Chondrocyte (in vitro differentiated cells): ENCODE measurements at places on chromosomes 5 and 9.

DNA sequence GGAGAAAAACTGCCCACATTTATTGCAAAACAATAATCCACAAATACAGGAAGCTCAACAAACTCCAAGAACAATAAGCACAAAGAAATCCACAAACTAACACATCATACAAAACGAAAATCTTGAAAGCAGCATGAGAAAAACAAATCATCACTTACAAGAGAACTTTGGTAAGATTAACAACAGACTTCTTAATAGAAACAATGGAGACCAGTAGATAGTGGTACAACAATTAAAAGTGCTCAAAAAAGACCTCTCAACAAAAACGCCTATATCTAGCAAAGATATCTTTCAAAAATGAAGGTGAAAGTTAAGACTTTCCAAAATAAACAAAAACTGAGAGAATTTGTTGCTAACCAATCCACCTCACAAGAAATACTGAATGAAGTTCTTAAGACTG, 38.4 kb downstream of the CDKL3 start:
- DNase-seq: no peak

GRCh38 chr5:53871050-53871449, 310.6 kb downstream of the NDUFS4 start:
- no peak for DNase-seq

- DNase-seq: no peak
These were observed at the start of gene PCDHB10 for GRCh38 chr5:141192110-141192725. PCDHB10 (plus strand) TSS chr5:141192353; CDS start chr5:141192553, 200 bp downstream.

DNA sequence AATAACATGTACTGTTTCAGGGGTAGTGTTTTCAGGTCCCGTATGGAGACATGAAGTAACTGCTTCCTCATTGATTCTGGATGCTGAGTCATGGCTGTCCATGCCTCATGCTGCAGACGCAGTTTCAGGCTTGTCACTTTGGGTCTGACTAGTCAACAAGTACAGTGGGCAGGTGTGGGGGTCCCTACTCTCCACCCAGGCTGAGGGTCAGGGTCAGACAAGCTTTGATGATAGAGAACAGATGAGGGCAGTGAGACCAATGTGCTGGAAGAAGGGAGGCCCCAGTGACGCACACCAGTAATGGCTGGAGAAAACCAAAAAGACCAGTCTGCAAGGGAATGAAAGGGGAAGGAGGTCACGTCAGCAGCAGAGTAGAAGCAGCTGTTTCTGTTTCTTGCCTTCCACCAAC, 80.0 kb upstream of the NFIL3 start:
- no peak for DNase-seq

- no peak for DNase-seq
These were observed 54.6 kb downstream of the NLN start for GRCh38 chr5:65776441-65777141.

GRCh38 chr5:115949096-115949495, 13.2 kb upstream of the LVRN start:
- DNase-seq: no peak

- DNase-seq: no peak
These were observed 98.7 kb downstream of the TLE4 start for GRCh38 chr9:79670269-79670961.

GRCh38 chr9:110383491-110383890, 45.8 kb upstream of the TXNDC8 start:
- DNase-seq: no peak

DNA sequence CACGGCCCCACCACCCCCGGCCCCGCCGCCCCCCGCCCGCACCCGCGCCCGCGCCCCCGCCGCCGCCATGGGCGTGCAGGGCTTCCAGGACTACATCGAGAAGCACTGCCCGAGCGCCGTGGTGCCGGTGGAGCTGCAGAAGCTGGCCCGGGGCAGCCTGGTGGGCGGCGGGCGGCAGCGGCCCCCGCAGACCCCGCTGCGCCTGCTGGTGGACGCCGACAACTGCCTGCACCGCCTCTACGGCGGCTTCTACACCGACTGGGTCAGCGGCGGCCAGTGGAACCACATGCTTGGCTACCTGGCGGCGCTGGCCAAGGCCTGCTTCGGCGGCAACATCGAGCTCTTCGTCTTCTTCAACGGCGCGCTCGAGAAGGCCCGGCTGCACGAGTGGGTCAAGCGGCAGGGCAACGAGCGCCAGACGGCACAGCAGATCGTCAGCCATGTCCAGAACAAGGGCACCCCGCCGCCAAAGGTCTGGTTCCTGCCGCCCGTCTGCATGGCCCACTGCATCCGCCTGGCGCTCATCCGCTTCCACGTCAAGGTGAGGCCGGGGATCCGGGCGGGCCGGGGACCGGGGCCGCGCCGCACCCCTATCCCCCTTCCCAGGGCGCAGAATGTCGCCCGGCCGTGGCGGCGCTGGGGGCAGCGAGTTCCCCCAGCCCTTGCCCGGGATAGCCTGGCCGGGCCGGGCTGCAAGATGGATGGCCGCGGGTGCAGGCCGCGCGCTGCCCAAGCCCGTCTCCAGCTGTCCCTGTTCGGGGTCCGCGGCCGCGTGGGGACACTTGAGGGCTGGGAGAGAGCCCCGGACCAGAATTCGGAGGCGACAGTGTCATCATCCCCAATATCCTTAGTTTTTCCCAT, 594 bp downstream of the FAM120A start:
- peak; percentile 92 for DNase-seq

- DNase-seq: no peak
These were observed 108.5 kb downstream of the GAS1 start for GRCh38 chr9:86838519-86839497.

- no peak for DNase-seq
These were observed 192.0 kb downstream of the AP3B1 start for GRCh38 chr5:78102500-78102899.

DNA sequence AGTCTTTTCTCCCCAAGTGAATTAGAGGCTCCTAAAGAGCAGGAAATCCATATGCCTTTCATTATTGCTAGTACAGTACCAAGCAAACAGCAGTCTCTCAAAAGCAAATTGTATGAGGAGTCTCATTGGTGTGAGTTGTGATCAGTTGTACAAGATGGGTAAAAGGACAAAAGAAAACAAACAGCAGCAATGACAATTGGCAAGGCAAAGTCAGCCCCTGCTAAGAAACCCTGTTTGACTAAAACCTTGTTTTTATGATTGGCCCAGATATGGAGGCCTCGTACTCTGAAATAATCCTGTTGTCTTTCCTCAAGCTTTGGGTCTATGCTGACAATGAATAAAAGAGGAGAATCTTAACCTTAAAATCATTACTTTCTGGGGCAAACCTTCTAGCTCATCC, 69.8 kb downstream of the FOXD1 start:
- DNase-seq: no peak

DNA sequence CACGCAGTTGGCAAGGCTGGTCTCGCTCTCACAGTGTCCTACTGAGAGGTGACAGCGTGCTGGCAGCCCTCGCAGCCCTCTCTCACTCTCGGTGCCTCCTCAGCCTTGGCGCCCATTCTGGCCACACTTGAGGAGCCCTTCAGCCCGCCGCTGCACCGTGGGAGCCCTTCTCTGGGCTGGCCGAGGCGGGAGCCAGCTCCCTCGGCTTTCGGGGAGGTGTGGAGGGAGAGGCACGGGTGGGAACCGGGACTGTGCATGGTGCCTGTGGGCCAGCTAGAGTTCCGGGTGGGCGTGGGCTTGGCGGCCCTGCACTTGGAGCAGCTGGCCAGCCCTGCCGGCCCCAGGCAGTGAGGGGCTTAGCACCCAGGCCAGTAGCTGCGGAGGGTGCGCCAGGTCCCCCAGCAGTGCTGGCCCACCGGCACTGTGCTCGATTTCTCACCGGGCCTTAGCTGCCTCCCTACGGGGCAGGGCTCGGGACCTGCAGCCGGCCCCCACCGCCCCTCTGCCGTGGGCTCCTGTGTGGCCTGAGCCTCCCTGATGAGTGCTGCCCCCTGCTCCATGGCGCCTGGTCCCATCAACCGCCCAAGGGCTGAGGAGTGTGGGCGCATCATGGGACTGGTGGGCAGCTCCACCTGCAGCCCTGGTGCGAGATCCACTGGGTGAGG, 15.7 kb upstream of the RNF180 start:
- no peak for DNase-seq

DNA sequence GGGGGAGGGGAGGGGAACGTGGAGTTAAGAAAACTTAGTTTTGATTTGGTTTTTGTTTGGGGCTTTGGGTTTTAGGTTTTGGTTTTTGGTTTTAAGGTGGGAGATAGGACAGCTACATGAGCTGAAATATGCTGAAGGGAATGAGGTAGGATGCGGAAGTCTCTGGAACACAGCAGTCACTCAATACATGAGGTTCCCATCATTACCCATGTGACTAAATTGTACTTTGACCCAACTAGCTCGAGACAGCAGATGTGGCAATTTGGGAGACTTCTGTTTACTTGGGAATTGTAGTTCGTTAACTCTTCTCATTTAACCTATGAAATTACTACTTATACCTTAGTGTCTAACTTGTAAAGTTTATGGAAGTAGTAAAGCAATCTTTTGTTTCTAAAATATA, 124.2 kb downstream of the TLE1 start:
- no peak for DNase-seq

- DNase-seq: no peak
These were observed 218.2 kb downstream of the GADD45G start for GRCh38 chr9:89822996-89823395.

- peak; percentile 75 for DNase-seq
These were observed 8.0 kb downstream of the STC2 start for GRCh38 chr5:173320259-173320658.
